ENCODE measurements at places on chromosomes 5 and 9. TPM values are rescaled to one million over a fixed set of nuclear protein-coding genes. Genes with fewer than 3 reads are reported as not detected.
A peak's percentile ranks its signal among the peaks of the same experiment; 100 is the strongest.

GRCh38 chr5:88683506-88684135 lies 199.4 kb downstream of the MEF2C start:
- DNase-seq, result peak; percentile 83

GRCh38 chr9:130197888-130198287 lies 25.7 kb downstream of the NCS1 start:
- no peak for DNase-seq

DNA sequence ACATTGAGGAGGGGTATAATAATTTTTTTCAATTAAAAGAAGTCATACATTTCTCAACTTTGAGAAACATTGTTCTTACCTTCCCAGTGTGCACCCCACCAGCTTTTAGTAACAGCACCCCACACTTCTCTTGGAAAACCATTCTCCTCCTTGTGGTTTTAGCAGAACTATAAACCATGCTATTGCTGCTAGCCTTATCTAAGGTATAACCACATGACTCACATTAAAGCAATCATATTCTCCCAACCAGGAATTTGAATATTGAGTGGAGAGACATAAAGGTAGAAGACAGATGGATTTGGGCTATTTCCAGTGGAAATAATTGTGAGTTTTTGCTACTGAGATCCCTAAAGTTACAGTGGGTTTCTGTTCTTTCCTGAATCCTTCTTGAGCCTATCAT lies 43.5 kb upstream of the SRFBP1 start:
- no peak for DNase-seq

DNA sequence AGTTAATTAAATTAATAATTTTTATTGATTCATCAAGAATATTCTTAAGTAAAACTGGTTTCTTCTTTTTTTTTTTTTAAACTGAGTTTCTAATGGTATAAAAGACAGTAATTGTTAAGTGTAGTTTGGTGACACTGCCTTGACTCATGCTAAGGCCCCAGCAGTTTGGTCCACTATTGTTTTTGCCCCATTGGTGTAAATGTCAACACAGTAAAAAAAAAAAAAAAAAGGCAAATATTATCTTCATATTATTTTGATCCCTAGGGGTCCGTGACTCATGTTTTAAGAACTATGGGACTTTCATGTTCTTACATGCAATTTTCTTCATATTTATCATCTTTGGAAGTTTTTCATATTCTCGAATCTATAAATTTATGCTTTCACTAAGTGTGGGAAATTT lies 29.2 kb upstream of the JAK2 start:
- DNase-seq, result no peak

DNA sequence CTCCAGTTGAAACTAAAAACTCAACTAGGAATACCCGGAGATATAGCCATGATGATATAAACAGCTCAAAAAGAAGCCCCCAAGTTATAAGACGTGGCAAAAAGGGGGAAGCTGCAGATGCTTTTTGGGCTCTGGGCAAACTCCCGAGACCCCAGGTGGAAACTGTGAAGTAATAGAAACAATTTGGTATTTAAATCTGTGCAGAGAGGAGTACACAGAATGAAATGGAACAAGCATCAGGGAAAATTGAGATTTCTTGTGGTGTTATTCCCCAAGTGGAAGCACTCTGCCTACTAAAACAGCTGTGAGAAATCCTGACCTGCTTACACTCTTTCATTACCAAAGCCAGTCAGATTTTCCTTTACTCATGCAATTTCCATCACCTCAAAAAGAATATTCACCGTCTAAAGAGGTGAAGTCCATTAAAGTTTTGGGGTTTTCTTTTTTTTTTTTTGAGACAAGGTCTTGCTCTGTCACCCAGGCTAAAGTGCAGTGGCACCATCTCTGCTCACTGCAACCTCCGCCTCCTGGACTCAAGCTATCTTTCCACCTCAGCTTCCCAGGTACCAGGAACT lies 23.5 kb downstream of the SAXO1 start:
- no peak for DNase-seq

DNA sequence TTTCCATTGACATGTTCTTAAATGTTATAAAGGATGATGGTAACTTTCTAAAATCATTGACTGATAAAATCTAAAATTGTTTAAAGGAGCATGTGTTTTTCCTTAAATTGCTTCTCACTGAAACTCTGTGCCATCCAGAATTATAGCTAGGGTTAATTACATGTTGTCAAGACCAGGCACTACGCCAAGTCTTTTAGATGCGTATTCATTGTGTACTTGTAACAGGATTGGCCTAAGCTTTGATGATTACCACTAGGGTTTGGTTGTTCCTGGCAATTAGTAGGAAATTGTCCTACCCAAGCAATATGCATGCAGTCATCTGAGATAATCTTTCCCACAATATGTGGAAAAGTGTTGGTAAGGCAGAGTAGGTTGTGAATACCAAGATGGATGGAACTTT lies 43.8 kb downstream of the PRKACG start:
- no peak for DNase-seq

DNA sequence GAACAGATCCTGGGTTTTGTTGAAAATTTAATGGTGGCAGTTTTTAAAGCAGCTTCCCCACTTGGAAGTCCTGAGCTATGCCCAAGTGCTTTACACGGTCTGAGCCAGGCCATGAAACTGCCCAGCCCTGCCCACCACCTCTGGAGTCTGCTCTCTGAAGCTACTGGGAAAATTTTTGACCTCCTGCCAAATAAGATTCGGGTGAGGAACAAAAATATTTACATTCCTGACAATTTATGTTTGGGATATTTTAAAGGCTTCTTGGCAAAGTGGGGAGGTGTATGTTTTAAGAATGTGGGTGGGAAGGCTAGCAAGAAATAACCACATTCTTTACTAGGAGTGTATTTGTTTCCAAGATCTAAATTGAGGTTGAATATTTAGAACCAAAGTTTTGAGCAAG lies 50.0 kb downstream of the HACD4 start:
- no peak for DNase-seq

- no peak for DNase-seq
These were observed 64.2 kb downstream of the PCA3 start for GRCh38 chr9:76828447-76828846.

DNA sequence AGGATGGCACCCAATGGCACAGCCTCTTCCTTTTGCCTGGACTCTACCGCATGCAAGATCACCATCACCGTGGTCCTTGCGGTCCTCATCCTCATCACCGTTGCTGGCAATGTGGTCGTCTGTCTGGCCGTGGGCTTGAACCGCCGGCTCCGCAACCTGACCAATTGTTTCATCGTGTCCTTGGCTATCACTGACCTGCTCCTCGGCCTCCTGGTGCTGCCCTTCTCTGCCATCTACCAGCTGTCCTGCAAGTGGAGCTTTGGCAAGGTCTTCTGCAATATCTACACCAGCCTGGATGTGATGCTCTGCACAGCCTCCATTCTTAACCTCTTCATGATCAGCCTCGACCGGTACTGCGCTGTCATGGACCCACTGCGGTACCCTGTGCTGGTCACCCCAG lies 25.4 kb downstream of the HRH2 start:
- DNase-seq, result no peak

DNA sequence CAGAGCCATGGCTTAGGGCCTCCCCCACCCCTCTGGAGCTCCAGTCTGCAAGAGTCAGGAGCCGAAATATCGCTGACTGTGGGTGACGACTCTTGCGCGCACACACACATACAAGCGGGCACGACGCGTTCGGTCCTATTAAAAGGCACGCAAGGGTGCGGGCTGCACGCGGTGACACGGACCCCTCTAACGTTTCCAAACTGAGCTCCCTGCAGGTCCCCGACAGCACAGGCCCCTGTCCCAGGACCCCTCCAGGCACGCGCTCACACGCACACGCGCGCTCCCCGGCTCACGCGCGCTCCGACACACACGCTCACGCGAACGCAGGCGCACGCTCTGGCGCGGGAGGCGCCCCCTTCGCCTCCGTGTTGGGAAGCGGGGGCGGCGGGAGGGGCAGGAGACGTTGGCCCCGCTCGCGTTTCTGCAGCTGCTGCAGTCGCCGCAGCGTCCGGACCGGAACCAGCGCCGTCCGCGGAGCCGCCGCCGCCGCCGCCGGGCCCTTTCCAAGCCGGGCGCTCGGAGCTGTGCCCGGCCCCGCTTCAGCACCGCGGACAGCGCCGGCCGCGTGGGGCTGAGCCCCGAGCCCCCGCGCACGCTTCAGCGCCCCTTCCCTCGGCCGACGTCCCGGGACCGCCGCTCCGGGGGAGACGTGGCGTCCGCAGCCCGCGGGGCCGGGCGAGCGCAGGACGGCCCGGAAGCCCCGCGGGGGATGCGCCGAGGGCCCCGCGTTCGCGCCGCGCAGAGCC lies at the start of gene GRIN1:
Gene GRIN1, plus strand, starts transcription at position 433 of the 746 bp plus-strand sequence. CDS start 333 bp downstream, outside the sequence.
- DNase-seq, result peak; percentile 53

- no peak for DNase-seq
These were observed 184.0 kb upstream of the IL12B start for GRCh38 chr5:159514229-159514810.

- DNase-seq, result no peak
These were observed 4.2 kb downstream of the MEGF10 start for GRCh38 chr5:127294829-127295228.

DNA sequence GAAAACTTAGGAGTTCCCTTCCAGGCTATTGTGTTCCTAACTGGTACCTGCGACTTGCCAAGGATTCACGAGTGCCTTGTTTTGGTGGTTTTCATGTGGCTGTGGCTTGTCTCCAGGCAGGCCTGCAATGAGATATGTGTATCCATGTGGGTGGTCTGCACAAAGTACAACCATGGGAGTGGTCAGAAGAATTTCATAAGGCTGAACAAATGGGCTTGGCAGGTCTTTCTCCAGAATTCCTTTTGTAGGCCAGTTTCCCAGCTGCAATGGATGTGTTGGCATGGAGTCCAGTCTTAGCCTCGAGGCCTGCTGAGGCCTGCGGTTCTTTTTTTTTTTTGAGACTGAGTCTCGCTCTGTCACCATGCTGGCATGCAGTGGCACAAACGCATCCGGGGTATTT lies 28.8 kb upstream of the MELK start:
- DNase-seq, result no peak

The BTNL8 gene
- total RNA-seq, result not detected

The ADAMTS12 gene
- 1.2 TPM for total RNA-seq

The ABO gene
- under 0.01 TPM for total RNA-seq

The SLC6A7 gene
- 0.62 TPM for total RNA-seq

The KCNV2 gene
- not detected for total RNA-seq

The SEMA6A gene
- total RNA-seq, result 24.2 TPM

The ADAMTS13 gene
- total RNA-seq, result 2.2 TPM
